ENCODE measurements at places on chromosomes 16 and 17.

- no peak for DNase-seq
These were observed 11.4 kb upstream of the TMEM238L start for GRCh38 chr17:10815319-10815718.

- peak; percentile 84 for DNase-seq
These were observed 33.2 kb downstream of the TUBD1 start for GRCh38 chr17:59859444-59860025.

GRCh38 chr16:11310997-11311561, 29.9 kb upstream of the PRM1 start:
- DNase-seq = peak; percentile 69

DNA sequence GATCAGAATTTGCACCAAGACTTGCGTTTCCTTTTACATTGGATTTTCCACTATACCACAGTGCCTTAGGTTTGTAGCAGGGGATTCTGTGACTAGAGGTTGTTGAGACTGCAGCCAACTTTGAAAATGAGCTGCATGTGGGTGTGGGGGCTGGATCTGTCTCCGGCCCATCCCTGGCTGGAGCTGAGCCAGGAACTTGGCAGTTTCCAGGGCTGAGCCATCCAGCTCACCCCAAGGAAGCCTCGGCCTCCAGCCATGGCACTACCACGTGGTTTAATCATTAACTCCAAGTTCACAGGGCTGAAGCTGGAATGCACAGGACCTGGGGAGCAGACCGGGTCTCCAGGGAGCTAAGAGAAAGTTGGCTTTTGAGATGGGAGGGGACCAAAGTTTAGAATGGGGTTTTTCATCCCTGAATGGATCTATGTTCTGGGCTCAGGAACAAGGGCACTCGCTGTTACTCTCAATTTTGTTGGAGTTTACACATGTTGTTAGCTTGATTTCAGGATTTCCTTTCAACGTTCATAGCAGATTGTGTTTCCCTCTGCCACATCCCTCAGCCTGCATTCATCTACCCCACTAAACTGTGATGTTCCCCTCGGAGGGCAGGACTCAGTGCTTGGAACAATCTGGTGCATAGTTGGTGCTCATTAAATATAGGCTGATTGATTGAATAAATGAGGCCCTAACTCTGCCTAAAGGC, 42.3 kb upstream of the HNF1B start:
- peak; percentile 28 for DNase-seq

- DNase-seq = no peak
These were observed 721.5 kb downstream of the MAF start for GRCh38 chr16:78879011-78879410.

DNA sequence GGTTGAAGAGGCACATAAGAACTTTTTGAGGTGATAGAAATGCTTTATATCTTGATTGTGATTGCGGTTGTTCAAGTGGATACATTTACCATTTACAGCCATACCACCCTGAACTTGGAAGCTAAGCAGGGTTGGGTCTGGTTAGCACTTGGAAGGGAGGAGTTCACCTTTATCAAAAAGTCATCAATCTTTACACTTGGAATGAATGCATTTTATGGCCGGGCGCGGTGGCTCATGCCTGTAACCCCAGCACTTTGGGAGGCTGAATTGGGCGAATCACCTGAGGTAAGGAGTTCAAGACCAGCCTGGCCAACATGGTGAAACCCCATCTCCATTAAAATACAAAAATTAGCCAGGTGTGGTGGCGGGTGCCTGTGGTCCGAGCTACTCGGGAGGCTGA, 9.5 kb upstream of the GJD3 start:
- no peak for DNase-seq

- DNase-seq = no peak
These were observed 209.0 kb downstream of the RGS9 start for GRCh38 chr17:65346166-65346565.

- DNase-seq = peak; percentile 96
These were observed 20.2 kb downstream of the NGFR start for GRCh38 chr17:49515196-49515770.

- DNase-seq = no peak
These were observed 10.4 kb downstream of the CARD14 start for GRCh38 chr17:80180192-80180591.

- DNase-seq = no peak
These were observed 7.7 kb downstream of the CORO6 start for GRCh38 chr17:29615048-29615385.

GRCh38 chr17:77756846-77757560, 201.5 kb upstream of the TNRC6C start:
- no peak for DNase-seq

DNA sequence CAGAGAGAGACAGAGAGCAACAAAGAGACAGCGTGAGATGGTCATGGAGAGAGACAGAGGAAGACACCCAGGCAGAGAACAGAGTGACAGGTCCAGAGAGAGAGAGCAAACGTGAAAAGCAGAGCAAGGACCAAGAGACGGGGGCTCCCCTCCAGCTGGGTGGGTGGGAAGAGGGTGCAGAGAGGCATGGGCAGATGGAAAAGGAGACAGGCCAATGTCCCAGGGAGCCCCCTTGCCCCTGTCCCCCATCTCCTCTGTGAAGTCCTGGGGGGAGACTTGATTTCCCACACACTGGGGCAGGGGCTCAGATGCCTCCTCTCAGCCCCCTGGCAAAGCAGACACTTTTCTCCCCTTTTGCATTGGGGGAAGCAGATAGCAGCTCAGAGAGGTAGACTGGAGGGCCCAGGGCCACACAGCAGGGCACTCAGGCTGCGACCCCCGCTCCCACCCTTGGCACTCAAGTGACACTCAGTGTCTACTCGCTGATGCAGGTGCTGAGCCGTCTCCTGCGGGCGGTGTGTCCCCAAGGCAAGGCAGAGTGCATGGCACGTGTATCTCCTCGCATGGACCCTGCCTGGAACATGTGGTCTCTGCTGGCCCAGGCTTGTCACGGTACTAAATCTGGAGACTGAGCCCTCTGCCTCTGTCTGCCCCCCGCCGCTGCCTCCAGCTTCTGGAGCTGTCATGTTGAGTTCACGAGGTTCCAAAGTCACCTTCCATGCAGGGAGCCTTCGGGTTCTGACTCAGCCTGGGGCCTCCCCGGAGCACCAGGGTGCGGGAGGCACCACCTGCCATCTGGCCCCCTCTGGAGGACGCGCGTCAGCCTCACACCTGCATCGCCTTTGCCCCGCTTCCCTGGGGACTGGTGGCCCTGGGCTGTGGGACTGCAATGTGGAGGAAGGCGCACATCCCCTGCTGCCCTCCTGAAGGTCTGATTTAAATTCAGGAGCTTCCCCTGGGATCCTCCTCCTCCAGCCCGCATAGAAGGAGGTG, 215.9 kb upstream of the GSE1 start:
- DNase-seq = no peak

- peak; percentile 94 for DNase-seq
These were observed 396 bp downstream of the NFE2L1 start for GRCh38 chr17:48048384-48049126.

DNA sequence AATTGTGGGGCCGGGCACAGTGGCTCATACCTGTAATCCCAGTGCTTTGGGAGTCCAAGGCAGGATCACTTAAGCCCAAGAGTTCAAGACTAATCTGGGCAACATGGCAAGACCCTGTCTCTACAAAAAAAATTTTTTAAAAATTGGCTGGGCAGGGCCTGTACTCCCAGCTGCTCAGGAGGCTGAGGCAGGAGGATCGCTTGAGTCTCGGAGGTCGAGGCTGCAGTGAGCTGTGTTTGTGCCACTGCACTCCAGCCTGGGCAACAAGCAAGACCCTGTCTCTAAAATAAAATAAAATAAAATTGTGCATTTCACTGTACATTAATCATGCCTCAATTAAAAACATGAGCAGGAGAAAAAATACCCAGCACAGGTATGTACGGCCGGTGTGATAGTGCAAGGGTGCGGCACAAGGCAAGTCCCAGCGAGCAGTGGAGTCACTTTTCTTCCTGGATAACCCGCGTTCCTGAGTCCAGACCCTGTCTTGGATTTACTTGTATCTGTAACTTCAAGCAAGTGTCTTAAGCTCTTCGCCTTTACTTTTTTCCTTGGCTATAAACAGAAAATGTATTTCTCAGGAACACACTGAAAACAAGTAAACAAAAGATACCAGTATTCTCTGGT, 11.4 kb downstream of the ZDHHC7 start:
- DNase-seq = no peak

DNA sequence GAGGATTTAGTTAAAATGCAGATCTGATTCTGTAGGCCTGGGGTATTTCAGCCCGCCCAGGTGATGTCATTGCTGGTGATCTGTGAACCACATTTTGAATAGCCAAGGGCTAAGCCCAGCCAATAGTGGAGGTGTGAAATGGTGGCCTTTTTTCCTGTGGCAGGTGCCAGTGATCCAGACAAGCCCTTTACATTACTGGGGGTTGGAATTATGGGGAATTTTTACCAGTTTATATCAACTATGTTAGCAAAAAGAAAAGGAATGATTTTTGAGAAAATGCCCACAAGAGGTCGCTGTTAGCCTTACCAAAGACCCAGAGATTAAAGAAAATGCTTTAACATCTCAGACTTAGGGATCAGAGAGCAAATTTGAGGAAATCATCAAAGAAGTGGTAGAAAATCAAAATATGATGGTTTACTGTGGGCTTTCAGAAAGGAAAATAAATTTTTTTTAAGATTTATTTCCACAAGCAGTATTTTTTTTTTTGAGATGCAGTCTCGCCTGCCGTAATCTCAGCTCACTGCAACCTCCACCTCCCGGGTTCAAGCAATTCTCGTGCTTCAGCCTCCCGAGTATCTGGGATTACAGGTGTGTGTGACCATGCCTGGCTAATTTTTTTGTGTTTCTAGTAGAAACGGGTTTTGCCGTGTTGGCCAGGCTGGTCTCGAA, 3.9 kb downstream of the VPS35L start:
- peak; percentile 85 for DNase-seq

GRCh38 chr16:17350207-17350606, 120.6 kb downstream of the XYLT1 start:
- no peak for DNase-seq

GRCh38 chr17:43832168-43832975, 574 bp downstream of the MPP3 start:
- DNase-seq = peak; percentile 49

- peak; percentile 38 for DNase-seq
These were observed 615 bp downstream of the NHERF2 start for GRCh38 chr16:2027024-2028010.

GRCh38 chr16:84758627-84759026, 58.8 kb downstream of the USP10 start:
- no peak for DNase-seq

GRCh38 chr17:80598813-80599545, 54.3 kb downstream of the RPTOR start:
- DNase-seq = no peak

GRCh38 chr17:1907909-1908698, 78.3 kb downstream of the RPA1 start:
- DNase-seq = peak; percentile 48

- peak; percentile 96 for DNase-seq
These were observed at the start of gene SGF29 for GRCh38 chr16:28553776-28554633. TSS of gene SGF29 (plus strand) at chr16:28553920. CDS start at chr16:28581070, 27,150 bp downstream.

DNA sequence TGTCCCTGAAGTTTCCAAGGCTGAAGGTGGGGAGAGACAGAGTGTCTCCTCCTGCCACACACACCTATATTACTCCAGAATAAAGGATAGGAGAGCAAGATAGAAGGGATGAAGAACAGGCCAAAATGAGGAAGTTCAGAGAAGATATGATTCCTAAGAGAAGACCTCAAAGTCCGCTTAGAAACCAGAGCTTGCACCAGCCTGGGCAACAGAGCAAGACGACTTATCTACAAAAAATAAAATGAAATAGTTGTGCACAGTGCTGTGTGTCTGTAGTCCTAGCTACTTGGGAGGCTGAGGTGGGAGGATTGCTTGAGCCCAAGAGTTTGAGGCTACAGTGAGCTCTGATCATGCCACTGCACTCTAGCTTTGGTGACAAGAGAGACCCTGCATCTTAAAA, 128.2 kb downstream of the HS3ST3B1 start:
- DNase-seq = no peak

DNA sequence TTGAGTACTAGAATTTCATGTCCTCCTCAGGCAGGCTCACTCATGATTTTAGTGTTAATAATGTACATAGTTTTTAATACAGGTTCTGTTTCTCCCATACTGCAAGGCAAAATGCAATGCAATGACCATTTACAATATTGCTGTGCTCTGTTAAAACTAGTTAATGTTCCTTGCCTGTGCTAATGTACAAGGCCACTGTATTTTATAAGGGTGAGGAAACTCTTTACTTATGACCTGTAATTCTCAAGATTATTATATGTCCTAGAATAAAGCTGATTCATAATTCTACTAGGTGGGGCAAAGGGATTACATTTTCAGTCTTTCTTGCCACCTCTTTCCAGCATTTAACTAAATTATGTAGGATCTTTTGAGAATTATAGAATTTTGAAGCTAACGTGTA, 19.4 kb downstream of the TMIGD1 start:
- DNase-seq = no peak

DNA sequence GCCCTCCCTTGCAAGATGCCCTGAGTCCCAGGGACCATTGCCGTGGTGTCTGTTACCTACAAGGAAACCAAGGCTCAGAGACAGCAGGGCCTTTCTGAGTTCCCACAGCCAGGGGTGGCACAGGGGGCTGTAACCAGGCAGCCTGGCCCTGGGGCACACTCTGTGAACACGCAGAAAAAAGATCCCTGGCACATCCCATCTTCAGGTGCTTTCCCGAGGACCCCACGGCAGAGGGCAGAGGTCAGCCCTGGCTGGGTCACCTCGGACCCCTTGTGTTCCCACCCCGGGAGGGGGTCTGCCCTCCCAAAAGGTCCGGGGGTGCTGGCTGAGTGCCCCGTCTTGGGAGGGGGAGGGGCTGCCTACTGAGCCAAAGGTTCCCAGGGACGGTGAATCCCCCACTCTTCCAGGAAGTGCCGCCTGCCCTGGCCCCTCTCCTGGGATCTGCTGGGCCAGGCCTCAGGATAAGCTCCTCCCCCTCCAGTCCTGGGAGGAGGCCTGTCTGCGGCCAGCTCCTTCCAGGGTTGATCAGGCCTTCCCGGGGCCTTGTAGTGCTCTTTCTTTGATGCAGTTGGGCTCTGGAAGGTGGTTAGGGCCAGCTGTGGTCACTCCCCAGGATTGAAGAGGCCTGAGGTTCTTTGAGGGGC, 8.1 kb downstream of the GLIS2 start:
- DNase-seq = peak; percentile 65

DNA sequence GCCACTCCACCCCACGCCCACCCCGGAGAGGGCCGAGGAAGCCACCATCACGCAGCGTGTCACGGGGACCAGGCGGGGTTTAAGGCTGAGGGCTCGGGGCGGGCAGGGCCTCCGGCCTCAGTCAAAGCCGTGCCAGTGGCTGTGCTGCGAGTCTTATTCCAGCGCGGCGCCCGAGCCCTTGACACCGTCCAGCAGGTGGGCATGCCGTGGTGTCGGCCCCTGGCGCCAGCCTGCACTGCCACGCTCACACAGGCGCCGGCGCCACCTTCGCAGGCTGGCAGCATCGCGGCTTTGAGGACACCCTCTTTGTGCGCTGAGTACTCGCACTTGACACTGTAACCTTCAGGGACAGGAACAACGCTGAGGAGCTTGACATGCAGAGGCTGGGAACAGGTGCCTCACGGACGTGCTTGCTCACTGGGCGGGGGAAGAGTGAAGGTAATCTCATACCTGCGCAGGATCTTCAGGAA, 34.0 kb upstream of the ZNF629 start:
- no peak for DNase-seq

Data from fibroblast of pulmonary artery (primary cell).